NK-92 treated with Interleukin-12 subunit alpha and Interleukin-12 subunit beta, amount 100 ng/mL, for 24 hours (cell line): ENCODE measurements at places on chromosomes 13 and 19.

DNA sequence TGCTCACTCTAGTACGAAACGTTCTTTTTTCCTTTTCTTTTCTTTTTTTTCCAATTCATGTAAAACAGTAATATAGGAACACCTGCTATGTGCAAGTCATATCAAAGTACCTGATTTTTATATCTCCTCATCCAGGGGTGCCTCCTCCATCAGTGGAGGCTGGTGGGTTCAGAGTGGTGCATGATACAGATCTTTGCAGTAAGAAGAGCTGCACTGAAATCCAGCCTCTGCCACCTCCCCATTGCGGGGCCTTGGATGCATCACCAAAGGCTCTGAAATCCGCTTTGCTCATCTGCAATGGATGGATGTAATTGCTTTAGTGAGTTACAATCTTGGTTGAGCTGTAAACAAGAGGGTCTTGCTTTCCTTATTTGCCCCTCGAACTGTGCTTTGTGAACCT, 38.3 kb downstream of the GPR12 start:
- no peak for DNase-seq

- no peak for DNase-seq
Observed at GRCh38 chr13:25179832-25180774, 8.0 kb upstream of the AMER2 start.

- no peak for DNase-seq
Observed at GRCh38 chr19:16170134-16170533, 3.2 kb downstream of the CIB3 start.

DNA sequence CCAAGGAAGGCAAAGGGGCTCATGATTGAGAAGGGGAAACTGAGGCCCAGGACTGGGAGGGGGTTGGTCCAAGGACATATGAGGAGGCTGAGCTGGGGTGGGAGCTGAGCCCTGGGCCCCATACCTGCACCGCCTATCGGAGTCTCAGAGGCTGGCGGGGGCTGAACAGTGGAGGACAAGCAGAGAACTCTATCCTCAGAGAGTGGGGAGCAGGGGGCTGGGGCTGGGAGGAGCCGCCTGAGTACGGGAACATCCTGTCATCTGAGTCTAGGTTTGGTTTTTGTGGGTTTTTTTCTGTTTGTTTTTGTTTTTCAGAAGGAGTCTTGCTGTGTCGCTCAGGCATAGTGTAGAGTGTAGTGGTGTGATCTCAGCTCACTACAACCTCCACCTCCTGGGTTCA, 6.2 kb downstream of the ARRDC2 start:
- no peak for DNase-seq

GRCh38 chr19:41939861-41940730, 11.8 kb upstream of the ERFL start:
- DNase-seq = no peak

DNA sequence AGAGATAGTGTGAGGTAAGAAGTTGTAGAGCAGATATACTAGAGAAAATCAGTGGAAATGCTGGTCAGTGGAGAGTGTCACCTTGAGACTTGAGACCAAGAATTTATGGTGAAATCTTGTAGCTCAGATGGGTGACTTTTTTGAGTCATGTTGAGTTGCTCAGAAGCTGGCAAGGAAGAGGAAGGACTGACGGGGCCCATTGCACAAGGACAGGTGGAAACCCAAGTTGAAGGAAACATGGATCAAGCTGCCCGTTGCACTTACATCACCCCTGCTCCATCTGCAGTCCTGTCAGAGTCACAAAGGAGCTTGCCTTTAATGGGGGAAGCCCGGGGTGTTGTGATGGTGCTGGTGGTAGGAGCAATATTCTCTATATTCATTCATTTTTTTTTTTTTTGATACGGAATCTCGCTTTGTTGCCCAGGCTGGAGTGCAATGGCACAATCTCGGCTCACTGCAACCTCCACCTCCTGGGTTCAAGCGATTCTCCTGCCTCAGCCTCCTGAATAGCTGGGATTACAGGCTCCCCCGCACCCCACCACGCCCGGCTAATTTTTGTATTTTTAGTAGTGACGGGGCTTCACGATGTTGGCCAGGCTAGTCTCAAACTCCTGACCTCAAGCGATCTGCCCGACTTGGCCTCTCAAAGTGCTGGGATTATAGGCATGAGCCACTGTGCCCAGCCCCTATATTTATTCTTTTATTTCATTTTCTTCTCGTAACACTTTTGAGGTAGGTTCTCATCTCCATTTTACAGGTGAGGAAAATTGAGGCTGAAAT, 27.4 kb downstream of the UBAC2 start:
- DNase-seq = peak; percentile 62

DNA sequence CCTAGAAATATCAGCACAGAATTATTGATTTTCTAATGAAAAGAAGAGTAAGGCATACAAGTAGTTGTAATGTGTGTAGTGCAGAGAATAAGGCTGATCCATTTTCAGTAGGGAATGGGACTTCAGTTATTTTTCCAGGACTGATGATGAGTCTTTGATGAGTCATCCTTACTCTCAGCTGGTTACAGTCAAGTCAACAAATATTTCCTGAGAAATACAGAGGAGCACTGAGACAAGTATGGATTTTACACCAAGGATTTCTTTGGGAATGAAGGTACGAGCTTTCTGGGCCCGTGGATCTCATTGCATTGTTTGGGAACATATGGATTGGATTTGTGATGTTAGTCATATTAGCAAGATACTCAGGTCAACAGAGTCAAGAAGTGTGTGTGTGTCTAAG, 502.7 kb downstream of the FGF9 start:
- DNase-seq = no peak

DNA sequence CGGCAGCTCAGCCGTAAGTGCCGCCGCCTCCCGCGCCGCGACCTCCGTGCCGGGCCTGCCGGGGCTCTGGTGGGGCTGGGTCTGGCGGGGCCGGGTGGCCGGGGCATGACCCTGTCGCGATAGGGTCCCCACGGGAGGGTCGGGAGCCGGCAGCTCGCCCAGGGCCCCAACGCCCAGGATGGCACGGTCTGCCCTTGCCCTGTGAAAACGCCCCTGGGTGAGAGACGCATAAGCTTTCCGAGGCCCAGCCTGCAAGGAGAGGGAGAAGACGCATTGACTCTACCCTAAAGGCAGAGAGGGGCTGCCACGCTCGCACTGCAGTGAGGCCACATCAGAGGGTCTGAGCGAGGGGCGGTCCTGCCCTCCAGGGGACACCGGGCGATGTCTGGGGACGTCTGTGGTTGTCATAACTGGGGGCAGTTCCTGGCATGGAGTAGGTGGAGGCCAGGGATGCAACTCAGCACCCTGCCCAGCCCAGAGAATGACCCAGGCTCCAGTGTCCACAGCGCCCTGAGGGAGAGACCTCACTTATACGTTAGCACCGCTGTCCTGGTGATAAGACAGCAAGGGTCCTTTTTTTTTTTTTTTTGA, 539 bp downstream of the ZNF554 start:
- no peak for DNase-seq

DNA sequence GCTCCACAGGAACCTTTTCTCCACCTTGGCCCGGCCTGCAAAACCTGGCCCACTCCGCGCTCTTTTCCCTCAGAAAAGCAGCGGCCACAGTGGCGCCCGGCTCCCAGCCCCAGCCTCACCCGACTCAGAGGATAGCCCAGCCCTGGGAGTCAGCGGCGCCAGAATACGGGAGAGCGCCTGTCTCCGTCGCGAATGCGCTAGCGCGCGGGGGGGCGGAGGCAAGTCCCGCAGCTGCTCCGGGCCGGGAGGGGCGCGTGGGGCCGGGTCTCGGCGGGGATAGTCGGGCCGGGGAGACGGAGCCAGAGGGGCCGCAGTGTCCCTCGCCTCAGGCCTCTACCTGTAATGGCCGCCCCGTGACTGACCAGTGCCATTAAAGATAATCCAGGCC, at the start of gene ZFP30:
ZFP30 (minus strand) TSS at position 165 of the 388 bp plus-strand sequence. CDS start 7,643 bp downstream, outside the sequence.
- no peak for DNase-seq

GRCh38 chr19:51607077-51607476, 23.1 kb downstream of the SIGLEC5 start:
- peak; percentile 76 for DNase-seq

GRCh38 chr13:27641711-27642502, 20.2 kb downstream of the POLR1D start:
- no peak for DNase-seq

- DNase-seq = peak; percentile 73
Observed at GRCh38 chr19:45076029-45076850, at the start of gene ZNF296. Gene ZNF296 (minus strand): TSS chr19:45076478. CDS start chr19:45076373, 105 bp downstream.

GRCh38 chr13:108342369-108343289, 73.1 kb downstream of the TNFSF13B start:
- no peak for DNase-seq

DNA sequence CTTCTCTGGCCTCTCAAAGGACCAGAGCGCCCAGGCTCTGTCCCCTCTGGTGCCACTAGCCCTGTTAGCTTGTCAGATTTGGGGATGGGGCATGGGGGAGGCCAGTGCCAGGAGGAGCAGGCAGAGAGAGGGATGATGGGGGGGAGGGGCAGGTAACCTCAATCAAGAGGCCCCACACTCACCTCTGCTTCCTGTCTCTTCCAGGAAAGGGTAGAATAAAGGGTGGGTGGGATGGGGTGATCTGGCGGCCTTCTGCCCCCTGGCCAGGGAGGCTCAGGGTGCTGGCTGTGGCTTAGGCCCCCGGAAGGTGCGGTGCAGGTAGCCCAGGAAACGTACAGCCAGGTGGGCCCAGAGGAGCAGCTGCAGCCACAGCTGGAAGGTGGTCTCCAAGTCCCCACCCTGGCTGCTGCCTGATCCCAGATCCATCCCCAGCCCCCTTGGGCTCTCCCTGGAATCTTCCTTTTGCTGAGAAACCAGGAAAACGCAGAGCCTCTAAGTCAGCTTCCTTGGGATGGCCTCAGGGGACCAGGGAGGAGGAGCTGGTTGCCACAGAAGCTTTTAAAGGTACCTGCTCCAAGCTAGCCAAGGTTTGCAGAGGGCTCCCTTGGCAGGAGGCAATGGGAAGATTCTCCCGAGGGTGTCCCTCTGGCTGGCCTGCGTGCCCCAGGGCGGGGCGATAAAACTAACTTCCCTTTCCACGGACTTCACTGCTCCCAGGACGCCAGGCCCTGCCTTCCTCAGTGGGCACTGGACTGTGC, 5.3 kb downstream of the PRKACA start:
- no peak for DNase-seq

GRCh38 chr13:34627509-34628208, 314.4 kb upstream of the NBEA start:
- no peak for DNase-seq

GRCh38 chr13:90696656-90697055, 650.8 kb upstream of the MIR17HG start:
- DNase-seq = no peak

DNA sequence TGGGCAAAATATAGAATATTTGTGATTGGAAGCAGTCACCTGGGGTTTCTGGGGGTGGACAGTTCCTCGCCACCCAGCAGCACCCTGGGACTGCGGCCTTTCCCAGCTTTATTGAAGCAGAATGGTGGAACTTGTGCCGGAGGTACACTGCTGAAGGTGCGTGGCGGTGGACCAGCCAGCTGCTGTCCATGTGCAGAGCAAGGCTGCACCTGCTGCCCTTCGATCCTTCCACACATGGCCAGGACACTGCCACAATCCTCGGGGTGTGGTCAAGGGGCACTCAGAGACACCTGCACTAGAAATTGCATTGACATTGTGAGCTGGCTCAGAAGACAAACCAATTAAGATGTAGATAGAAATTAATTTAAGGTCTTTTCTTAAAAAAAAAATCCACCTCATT, 11.4 kb upstream of the GPI start:
- DNase-seq = no peak

DNA sequence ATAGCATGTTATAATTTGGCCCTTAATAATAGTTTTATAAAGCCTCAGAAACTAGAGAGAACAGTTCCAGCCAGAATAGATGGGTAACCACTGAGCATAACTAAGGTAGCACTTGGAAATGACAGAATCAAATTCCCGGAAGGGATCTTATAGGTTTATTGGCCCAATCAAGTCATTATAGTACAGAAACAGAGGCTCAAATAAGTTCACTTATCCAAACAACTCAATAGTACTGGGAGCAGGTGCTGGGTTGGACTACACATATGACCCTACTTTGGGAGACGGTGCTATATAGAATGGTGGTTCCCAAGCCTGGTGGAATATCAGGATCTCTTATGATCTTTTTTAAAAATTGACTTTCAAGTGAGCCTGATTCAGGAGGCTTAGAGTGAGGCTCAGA, 32.7 kb upstream of the OLFM4 start:
- no peak for DNase-seq

DNA sequence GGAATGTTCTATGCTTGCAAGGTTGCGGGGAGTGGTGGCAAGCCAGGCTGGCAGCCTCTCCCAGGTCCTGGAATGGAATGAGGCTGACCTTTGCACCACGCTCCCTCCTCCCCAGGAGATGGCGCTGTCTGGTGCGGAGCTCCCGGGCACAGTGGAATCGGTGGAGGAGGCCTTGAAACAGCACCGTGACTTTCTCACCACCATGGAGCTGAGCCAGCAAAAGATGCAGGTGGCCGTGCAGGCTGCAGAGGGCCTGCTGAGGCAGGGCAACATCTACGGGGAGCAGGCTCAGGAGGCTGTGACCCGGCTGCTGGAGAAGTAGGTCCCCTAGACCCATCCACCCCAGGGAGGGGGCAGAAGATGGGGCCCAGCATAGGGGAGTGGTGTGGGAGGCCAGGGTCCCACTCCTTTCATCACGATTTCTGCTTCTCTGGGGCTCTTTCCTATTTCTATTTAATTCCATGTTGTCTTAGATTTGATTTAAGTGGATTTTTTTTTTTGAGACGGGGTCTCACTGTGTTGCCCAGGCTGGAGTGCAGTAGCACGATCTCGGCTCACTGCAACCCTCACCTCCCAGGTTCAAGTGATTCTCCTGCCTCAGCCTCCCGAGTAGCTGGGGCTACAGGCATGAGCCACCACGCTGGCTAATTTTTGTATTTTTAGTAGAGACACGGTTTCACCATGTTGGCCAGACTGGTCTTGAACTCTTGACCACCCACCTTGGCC, 53.2 kb upstream of the SHKBP1 start:
- DNase-seq = no peak

- no peak for DNase-seq
Observed at GRCh38 chr19:39370735-39371134, 20.2 kb downstream of the PAF1 start.

DNA sequence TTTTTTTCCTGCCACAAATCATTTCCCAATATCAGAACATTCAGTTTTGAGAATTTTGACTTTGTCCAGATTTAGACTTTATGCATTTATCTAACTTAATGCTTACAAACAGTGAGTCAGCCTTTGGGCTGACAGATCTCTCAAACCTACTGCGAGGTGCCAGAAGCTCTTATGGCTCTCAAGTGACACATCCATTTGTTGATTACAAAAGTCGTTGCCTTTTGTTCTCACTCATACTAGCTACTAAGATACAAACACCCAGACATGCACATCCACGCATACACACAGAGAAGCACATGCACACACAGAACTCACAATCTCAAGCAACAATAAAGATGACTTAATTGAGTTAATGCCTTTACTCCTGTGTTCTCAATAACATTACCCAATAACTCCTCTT, 1147.5 kb downstream of the DIAPH3 start:
- no peak for DNase-seq

DNA sequence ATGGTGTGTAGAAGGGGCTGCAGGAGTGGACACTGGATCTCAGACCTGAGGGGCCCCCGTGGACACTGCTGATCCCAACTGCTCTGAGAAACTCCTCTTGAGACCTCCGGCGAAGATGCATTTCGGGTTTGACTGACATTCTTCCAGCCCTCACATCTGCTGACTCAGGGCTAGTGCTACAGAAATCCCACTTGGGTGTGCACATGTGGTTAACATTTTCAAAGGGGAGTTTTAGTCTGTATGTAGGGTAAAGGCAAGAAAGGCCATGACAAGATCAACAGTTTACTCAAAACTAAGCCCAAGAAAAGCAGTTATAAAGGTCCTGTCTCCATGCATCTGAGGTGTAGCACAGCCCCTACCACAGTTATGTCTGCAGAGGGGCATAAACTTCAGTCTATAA, 31.2 kb downstream of the DLEU7 start:
- no peak for DNase-seq

- DNase-seq = no peak
Observed at GRCh38 chr19:28500296-28500695, 712.7 kb downstream of the UQCRFS1 start.
